ENCODE measurements at places on chromosomes 7 and 10. TPM values are rescaled to one million over a fixed set of nuclear protein-coding genes. Genes with fewer than 3 reads are reported as not detected.

PTN gene
- 169 TPM for polyA plus RNA-seq

SPDYE16 gene
- polyA plus RNA-seq = not detected

RAMP3 gene
- polyA plus RNA-seq = 13.2 TPM

FAM241B gene
- 33.9 TPM for polyA plus RNA-seq

SYT15B gene
- 0.61 TPM for polyA plus RNA-seq

AKR1C8 gene
- polyA plus RNA-seq = not detected

IFIT1B gene
- polyA plus RNA-seq = not detected

EBLN1 gene
- not detected for polyA plus RNA-seq

DNA sequence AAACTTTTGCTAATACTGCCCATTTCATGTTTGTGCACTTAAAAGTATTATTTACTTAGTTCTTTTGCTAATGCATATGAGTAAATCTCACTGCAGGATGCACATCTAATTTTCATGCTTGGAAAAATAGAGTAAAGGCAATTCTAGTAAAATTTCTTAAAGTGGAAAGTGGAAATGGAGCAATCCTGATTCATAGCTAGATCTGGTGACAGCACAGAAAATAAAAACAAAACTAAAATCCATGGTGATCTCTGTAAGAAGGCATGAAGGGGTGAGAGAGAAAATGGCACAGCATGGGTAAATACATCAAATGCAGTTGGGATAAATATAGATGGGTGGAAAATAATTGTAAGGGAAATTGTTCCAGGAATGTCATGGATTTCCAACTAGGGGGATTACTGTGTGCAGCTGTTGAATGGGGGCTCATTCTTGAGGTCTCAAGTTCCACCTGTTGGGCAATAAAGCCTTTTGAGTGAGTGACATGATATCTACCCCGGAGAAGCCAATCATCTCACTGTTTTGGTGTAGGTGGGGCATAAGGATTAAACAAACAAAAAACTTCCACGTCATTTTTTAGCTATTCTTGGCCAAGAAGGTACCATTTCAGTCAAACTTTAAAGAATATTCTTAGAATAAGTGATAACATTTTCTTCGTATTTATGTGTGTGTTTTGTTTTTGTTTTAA, 1.7 kb upstream of the MCU start:
- DNase-seq = no peak

DNA sequence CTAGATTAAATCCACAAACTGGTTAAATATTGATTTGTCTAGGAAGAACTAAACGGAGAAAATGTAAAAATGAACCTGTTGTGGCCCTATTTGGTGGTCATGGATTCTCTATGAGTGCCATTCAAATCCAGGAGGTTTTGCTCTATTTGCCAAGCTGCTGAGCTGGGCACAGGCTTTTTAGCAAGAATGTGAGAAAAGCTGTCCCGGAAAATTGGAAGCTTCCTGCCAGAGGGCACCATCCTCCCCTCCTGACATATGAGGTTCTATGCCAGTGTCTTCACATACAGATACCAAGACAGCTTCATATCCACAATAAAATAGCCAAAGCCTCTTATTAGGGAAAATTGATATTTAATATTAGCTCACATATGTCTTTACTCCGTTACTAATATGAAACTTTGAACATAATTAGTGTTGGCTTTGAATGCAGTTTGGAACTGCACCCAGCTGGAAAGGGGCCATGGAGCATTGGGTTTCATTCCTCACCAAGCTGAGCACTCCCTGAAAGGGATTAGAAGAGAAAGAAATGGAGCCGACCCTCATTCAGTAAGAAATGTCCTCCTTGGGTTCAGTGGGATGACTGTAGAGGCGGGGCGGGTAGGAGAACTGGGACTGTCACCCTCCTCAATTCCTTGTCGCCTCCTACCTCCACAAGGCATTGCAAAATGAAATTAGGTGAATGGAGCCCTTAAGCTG, 47.8 kb downstream of the NRCAM start:
- no peak for DNase-seq

DNA sequence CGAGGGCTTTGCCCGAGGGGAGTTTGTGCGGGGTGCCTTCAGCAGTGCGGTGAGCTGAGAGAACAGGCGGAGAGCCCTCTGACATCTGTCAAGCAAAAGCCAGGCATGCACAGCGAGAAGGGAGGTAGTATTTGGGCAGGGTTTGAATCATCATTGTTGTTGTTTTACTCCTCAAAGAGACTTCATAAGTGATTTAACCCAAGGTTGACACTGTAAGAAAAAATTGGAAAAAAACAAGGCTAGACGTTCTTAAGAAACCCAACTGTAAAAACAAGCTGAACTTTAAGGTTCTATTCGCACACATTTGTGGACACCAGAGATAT, 1.3 kb downstream of the ADAM22 start:
- no peak for DNase-seq

- DNase-seq = no peak
These were observed 59.0 kb downstream of the CCDC6 start for GRCh38 chr10:59847326-59847725.

GRCh38 chr7:106183952-106184351, 71.8 kb upstream of the SYPL1 start:
- DNase-seq = no peak

DNA sequence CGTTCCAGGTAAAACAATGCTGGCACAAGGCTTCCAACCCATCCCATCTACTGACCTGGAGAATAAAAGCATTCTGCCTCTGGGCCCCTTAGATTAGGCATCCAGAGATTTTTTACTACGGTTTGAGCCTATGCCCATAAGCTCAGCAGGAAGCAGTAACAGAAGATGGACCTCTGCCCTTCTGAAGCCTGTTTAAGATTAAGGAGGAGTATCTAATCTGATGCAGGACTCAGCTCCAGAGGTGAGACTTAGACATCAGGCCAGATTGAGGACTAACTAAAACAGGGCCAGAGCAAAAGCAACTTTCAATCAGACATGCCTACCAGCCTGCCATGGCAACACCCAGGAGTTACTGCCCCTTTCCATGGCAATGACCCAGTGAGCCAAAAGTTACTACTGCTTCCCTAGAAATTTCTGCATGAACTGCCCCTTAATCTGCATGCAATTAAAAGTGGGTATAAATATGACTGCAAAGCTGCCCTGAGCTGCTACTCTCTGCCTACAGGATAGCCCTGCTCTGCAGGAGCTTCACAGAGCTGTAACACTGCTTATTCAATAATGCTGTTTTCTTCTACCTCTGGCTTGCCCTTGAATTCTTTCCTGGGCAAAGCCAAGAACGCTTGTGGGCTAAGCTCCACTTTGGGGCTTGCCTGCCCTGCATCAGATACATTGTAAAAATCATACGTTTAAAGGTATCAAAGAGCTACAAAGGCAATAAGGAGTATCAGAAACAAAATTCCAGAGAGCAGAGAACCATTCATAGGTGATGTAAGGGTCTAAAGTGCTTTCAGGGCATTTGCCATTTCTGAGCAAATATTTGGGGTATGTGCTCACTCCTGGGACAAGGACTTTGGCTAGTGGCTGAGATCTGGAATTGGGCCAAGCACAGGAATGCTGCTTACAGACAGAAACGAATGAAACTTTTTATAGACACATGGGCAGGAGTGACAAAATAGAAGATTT, 25.0 kb upstream of the CNNM1 start:
- no peak for DNase-seq

DNA sequence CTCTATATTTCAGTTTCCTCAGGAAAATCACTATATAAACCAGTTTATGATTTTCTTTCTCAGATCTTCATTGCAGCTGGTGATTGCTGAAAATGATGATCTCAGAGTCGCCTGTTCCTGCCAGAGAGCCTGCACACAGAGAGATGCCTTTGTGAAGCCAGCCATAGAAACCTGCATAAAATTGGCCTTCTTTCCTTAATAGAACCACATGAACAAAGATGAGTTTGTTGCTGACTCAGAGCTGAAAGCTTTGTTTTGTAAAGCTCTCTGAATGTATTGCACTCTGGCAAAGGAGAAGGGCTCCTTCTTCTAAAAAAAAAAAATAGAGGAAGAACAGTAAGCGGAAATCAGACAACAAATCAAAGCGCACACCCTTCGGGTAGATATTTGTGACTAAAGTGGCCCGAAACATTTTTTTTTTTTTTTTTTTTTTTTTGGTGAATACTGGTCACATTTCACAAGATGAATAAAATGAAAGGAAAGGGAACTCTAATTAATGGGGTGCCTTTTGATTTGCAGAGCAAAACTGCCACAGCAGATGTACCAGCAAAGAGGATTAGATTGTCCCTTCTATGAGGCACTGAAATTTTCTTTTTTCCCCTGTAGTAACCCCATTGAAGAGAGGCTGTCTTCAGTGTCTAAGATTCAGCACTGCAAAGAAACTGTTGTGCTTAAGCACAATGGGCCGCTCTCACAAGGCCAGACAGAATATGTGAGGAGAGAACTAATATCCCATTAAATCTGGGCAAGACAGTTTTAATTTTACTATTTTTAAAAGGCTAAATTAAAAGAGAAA, 75.1 kb upstream of the PTPRZ1 start:
- peak; percentile 92 for DNase-seq

- peak; percentile 86 for DNase-seq
These were observed 43.2 kb downstream of the VAX1 start for GRCh38 chr10:117094856-117095255.

DNA sequence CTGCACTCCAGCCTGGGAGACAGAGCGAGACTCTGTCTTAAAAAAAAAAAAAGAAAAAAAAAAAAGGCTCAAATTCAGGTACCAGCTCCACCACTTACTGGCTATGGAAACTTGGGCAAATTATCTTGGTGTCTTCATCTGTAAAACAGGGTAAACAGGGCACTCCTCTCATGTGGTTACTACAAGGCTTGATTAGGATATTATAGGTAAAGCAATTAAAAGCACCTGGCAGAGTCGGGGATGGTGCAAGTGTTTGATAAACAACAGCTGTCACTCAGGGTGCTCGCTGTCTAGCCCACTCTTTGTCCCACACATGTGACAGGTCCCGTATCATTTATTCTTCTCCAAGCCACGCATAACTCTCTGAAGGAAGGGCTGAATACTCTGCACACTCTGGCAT, 96.9 kb downstream of the SORBS1 start:
- DNase-seq = no peak

- DNase-seq = peak; percentile 51
These were observed 254.9 kb downstream of the KIAA1217 start for GRCh38 chr10:24463611-24464426.

DNA sequence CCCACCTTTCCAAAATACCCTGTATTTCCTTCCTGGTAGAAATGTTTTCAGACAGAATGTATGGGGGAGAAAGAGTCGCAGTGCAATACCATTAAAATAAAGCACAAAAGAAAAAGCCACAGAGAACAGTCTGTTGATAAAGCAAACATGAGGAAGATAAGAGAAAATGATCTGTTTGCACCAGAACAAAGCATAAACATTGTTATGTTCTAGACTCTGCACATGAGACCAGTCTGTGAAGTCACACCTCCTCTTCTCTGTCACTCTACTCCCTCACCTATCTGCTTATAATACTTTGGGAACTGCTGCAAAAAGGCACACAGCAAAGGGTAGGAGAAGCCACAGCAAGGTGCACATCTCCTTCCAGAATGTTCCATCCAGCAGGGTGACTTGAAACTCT, 67.2 kb upstream of the LRGUK start:
- no peak for DNase-seq

DNA sequence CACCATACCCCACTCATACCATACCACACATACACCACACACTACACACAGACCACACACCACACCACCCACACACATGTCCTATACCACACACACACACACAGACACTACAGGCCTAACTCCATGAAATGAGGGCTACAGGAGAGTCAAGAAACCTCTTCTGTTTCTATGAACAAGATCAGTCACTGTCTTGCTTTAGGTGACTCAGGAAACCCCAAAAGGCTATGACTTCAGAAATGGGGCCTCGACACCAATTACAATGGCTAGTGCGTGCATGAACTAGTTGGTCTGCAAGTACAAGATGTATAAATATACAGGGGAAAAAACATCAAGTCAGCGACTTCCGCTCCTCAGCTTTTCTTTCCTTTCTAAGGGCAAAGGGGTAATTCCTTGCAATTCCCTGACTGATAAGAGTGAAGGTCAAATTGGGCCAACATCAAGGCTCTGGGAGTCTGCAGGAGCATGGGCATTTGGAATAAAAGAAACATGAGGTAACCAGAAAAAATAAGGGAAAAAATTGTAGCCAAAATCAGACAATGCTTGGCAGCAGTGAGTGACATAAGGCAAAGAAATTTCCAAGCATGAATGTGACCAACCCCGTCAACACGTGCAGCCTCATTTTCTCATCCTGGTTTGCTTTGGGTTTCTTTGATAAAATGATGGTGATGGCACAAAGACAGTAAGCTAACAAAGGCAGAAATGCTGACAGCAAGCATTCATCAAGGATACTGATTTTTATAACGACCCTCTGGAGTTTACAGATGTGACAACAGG, 1.5 kb downstream of the PKD1L1 start:
- DNase-seq = no peak

DNA sequence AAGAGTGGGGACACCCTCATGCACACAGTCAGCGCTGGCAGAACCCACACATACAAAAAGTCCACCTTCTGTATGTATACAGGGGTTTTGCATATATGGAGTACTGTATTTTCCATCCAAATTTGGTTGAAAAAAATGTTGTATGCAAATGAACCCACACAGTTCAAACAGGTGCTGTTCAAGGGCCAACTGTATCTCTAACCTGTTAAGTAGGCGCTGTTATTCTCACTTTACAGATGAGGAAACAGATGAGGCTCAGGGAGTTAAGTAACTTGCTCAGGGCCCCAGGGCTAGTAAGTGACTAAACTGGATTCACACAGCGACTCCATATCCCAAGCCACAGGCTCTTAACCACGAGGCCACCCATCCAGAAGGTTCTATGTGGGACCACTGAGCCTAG, 69.9 kb downstream of the C10orf105 start:
- DNase-seq = no peak

- no peak for DNase-seq
These were observed 106.6 kb downstream of the DKK1 start for GRCh38 chr10:52420656-52421055.

- DNase-seq = peak; percentile 39
These were observed 175.3 kb downstream of the JAZF1 start for GRCh38 chr7:28005075-28005846.

DNA sequence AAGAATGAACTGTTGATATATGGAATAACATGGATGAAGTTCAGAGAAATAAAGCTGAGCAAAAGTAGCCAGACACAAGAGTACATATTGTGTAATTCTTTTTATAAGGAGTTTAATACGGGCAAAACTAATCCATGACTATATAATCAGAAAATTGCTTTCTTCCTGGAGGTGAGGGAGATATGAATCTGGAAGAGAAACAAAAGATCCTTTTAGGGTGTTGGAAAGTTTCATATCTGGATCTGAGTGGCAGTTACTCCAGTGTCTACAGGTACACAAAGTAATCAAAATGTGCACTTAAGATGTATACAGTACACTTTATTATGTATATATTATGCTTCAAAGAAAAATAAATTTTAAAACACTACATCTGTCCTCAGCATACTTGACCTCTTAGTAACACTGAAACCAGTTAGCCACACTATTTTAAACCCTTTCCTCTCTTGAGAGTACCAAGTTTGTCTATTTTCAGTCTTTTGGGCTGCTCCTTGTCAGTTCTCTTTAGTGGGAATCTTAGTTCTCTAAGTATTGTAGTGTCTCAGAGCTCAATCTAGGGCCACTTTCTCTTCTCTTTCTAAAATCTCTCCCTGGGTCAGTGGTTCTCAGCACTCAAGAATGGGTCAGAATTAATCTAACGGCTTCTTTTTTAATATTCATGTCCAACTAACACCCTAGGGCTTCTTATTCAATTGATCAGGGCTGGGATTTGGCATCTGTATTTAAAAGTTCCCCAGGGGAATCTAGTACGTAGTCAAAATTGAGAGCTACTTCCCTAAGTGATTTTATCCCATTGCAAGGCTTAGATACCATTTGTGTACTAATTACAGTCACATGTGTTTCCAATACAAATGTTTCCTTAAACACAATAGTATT, 4.3 kb upstream of the LIPF start:
- DNase-seq = no peak

Measured in brain (organoid and tissue), 16 donors.